Left lung (tissue), 14 donors: ENCODE measurements at places on chromosomes 7 and 10.

- DNase-seq: no peak
Observed at GRCh38 chr7:114818501-114818900, 103.4 kb upstream of the MDFIC start.

- no peak for DNase-seq
Observed at GRCh38 chr7:5779141-5779540, 2.3 kb downstream of the RNF216 start.

- no peak for DNase-seq
Observed at GRCh38 chr7:53315981-53316380, 280.5 kb downstream of the POM121L12 start.

- DNase-seq: no peak
Observed at GRCh38 chr10:101438881-101439391, 85.0 kb downstream of the BTRC start.

DNA sequence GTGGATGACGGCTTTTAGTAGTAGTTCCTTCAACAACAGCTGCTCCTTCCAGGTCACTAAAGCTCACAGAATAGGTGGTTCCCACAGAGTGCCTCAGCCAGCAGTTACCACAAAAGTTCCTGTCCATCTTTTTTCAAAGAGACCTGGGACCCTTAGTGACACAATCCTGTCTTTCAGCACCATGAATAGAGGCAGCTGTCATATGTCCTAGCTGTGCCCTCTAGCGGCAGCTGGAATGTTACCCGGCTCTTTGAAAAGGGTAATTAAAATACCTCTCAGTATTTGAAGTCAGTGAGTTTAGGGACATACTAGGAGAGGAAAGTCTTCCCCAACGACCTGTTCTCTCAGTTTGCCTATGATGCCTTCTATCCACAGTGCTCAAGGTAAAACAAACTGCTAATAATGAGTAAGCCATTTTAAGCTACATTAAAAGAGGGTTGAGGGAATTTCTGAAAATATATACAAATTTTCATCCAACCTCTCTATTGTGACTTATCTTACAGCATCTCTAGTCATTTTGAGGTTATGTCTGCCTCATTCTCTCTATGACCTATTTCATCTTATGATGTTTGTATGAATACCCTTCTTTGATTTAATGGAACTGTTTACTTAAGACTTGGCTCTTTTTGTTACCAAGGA is 290.8 kb downstream of the NXPH1 start:
- DNase-seq: peak; percentile 11
